Smooth muscle cell of bladder (primary cell): ENCODE measurements at places on chromosomes 7 and 10. TPM values are rescaled to one million over a fixed set of nuclear protein-coding genes. Genes with fewer than 3 reads are reported as not detected.

The TUBB8 gene
- under 0.01 TPM in 1 of 2 replicates, not detected in the other for total RNA-seq

The PNLIP gene
- total RNA-seq = not detected in 2 replicates

The CYP2W1 gene
- 0.09 and 0.14 TPM in 2 replicates for total RNA-seq

The LYZL2 gene
- not detected in 2 replicates for total RNA-seq

The TRUB1 gene
- 23.5 and 26.8 TPM in 2 replicates for total RNA-seq

The PBLD gene
- total RNA-seq = 3.4 and 6.7 TPM in 2 replicates

The NOM1 gene
- total RNA-seq = 10.0 and 15.7 TPM in 2 replicates

The NEUROD6 gene
- total RNA-seq = not detected in 2 replicates

The TACR2 gene
- 0.09 TPM in 1 of 2 replicates, not detected in the other for total RNA-seq

The SRRM3 gene
- 1.1 and 2.0 TPM in 2 replicates for total RNA-seq
